ENCODE measurements at places on chromosomes 1 and 21.

DNA sequence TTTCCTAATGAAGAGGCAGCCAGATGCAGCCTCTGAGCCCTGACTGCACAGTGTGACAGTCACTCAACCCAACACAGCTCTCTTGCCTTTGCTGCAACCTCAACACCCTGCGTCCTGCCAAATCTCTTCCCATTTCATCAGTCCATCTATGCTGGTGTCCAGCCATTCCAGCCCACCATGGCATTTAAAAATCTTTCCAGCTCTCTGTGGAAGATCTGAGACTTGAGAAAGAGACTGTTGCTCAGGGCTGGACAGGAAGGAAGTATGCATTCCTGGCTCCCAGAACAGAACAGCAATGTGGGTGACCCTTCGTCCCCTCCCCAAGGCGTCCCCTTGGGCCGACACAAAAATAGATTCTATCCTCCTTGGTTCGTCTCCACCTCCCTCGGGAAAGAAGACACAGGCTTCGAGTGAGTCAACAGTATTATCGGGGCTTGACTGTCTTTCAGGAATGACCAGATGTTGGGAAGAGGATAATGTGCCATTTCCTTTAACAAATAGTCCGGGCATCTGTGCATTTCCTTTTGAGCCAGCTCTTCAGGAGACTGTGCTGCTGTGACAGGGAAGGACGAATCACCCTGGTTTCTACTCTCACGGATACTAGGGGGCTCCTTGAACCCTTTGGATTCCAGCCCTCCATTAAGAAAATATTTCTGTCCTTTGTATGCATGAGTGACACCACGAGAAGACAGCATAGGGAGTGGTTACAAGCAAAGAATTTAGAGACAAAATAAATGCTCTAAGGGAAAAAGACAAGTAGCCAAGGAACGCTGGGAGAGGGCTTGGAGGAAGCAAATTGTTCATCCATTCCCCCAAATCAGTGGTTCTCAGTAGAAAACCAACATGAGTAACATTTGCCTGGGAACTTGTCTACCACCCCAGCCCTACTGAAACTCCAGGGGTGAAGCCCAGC is 111.4 kb upstream of the CDC42BPA start:
- DNase-seq: no peak

DNA sequence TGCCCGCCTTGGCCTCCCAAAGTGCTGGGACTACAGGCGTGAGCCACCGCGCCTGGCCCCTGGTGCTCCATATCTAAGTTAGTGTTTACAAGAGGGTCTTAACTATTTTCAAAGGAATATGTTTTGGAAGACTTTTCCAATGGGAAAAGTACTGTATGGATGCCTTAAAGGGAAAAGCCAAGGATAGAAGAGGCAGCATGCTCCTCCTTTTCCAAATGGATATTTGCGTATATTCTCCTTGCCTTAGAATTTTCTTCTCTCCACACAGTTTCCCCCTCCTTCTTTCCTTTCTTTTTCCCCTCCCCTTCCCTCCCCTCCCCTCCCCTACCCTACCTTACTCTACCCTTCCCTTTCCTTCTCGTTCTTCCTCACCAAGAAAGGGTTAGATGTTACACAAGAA is 29.3 kb upstream of the DOCK7 start:
- no peak for DNase-seq

DNA sequence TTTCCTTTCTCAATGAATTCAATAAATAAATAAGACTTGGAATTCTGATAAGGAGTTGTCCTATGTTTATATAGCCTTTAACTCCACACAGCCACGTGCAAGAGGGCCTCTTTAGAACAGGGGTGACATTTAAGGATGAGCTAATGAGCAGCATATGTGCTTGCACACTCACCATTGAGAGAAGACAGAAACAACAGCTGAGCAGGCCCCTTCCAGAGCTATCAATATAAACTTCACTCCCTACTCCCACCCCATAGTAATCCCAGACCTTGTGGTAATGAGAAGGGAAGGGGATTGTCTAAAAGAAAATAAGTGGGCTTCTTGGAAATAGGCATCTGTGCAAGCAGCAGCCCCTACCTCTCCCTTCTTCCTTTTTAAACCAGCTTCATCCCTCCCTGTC is 176.0 kb downstream of the SEC16B start:
- no peak for DNase-seq

GRCh38 chr1:235878082-235878811 is 11.5 kb upstream of the LYST start:
- DNase-seq: no peak

DNA sequence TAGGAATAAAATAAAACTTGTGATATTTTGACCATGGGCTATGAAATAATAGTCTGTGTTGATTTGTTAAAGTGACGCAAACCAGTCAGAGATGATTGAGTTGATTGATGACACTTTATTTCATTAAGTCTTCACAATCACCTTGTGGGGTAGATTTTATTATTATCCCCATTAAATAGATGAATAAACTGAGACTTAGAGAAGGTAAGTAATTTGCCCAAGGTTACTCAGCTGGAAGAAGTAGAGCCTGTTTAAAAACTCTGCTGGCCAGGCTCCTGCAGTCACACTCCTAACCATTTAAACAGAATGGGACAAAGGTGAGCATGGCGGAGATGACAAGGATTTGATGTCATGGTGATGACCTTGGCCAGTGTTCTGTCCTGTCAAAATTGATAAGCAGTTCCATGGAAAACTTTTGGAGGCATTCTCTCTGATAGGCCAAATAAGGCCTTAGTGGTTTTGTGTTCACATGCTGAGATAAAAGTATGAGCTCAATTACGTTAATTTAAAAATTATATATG is 22.7 kb upstream of the MCOLN3 start:
- no peak for DNase-seq

DNA sequence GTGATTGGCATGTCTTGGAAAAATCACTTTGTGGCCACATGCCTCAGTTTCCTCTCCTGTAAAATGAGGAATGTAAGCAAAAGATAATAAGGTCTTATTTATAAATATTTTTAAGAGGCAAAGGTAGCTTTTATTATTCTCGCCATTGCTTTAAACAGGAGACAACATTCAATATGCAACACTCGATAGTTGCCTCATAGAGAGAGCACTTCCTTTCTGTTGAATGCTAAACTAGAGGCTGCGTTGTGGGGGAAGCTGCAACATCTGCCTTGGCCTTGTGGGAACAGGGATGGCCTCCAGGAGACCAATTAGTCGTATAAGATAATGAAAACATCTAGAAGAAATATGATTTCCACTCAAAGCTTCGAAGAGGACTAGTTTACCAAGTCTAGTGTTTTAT is 3.5 kb downstream of the OSCP1 start:
- no peak for DNase-seq

GRCh38 chr1:175530183-175530582 is 213.2 kb downstream of the TNR start:
- no peak for DNase-seq

DNA sequence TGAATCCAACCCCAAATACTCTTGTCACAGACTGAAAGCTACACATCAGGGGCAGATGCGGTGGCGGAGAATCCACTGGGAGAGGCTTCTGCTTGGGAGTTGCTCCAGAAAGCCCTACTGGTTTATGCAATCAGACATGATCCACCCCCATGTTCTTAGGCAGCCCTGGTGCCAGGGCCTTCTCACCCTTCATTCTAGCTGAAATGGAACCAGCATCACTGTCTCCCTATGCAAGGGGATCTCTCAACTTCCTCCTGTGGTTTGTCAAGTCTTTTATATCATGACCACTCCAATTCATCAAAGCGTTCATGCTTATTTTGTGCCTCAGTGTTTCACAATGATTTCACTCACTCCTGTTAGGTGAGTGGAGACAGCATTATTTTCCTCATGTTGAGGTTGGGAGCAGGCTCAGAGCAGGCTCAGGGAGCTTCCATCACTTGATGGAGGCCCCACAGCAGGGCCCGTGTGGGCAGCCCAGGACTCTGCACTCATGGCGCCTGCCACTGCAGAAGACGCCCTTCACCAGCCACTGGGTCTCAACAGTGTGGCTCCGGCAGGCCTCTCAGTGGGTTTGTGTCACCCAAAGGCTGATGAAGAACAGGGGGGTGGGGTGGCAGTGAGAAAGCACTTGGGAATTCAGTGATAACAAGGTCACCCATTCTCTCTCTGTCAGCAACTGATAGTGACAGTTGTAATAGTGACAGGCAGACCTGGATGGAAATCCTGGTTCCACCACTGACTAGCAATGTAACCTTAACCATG is 67.1 kb downstream of the CD58 start:
- no peak for DNase-seq

- no peak for DNase-seq
Observed at GRCh38 chr1:228216371-228217320, 8.8 kb downstream of the OBSCN start.

- DNase-seq: no peak
Observed at GRCh38 chr1:93620841-93621210, 60.8 kb downstream of the BCAR3 start.

DNA sequence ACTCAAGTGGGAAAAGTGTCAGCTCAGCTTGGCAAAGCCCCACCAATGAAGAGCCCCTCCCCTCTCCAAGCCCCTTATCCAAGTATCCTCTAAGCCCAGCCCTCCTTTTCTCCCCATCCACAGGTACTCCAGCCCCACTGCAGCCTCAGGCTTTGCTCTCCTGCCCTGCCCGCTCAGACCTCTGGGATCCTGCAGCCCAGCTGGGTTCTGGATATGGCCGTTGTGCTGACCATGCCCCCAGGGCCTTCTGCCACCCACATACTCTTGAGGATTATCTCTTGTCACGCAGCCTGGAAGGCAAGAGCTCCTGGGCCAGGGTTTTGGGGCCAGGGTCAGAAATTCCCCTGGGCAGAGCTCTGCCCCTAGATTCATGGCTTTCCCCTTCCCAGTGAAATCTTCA is 4.7 kb downstream of the SHISA4 start:
- no peak for DNase-seq

DNA sequence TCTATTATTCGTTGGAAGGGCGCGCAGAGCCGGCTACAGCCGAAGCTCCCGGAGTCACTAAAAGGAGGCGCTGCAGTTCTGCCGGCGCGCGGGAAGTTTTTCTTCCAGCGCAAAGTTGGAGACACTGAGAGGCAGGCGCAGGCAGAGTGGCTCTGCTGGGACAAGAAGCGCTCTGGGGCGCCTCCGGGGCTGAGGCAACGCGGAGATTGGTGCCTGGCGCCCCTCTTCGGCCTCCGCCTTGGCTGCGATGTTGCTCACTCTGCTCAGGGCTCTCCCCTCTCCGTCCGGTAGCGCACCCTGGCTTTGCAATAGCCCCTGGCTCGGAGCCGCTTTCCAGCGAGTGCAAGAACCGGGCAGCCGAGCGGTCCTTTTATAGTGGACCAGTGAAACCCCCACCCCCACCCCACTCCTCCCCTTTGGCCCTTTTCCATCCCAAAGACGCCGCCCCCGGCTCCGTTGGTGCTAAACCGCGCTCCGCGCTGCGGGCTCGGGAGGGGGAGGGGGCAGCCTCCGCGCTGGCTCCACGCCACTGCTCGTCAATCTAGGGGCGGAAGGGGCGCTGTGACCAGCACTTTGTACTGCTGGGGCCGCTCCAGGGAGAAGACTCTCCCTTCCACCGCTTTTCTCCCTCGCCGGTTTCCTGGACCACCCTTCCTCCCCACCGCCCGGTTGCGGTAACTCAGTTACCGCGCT is at the start of gene ADAMTS1:
ADAMTS1 (minus strand) TSS at position 344 of the 693 bp plus-strand sequence. CDS start 455 bp downstream, outside the sequence.
- DNase-seq: no peak

DNA sequence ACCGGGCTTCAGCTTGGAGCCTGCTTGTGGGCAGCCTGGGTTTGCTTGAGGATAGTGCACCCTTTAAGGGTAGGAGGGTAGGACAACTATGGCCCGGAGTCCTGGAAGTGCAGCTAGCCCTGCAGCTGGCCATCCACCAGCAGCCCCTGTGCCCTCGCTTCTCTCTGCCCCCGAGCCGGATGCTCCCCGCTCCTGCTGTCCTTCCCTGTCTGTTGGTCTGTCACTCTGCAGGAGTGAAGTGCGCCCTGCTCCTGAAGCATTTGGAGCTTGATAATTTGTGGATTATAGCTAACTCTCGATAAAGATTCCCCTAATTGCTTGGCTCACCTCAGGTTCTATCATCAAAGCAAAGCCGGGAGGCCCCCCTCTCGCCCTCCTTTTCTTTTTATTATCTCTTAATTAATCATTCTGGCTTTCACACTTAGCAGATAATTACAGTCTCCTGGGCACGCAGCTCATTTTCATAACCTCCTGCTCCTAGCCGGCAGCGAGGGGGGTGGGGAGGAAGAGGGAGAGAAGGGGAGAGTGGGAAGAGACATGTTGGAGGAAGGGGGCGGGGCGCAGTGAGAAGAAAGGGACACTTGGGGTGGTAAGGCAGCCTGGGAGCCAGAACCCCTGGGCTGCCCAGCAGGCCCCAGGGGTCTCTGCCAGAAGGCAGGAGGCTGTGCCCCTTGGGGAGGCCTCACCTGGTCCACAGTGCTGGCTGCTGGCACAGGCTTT is 14.4 kb downstream of the KIRREL1 start:
- no peak for DNase-seq

DNA sequence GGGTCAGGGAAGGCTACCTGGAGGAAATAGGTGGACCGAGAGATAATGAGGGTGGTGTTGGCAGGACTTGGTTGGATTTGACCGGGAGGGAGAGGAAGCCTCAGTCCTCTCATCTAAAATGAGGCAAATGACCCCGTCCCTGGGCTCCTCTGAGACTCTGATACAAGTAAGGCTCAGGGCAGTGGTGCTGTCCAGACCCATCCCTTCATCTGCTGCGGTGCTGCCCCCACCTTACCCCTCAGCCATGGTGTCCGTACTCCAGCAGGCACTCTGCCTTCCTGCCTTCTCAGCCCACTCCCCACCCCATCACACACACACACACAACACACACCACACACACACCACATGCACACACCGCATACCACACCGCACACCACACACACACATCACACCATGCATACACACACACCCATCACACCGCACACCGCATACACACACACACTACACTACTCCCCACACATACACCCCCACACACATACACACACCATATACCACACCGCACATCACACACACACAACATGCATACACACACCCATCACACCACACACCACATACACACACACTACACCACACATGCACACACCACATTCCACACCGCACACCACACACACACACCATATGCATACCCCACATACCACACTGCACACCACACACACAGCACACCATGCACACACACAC is 29.4 kb upstream of the SLC26A9 start:
- DNase-seq: no peak

DNA sequence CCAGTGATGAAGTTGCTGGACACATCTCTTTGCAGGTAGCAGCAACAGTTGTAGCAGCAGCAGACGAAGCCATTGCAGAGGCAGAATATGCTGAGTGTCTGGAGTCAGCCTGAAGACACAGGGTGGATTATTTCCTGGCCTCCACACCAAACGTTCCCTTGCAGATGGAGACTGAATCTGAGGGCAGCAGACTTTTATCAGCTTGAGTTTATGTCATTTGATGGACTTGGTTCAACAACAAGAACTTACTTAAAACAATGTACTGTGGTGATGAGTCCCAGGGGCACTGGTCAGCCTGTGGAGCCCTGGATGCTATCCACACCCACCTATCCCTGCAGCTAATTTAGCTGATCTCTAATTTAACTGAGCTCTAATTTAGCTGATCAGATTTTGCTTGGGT is 17.1 kb upstream of the MPZL1 start:
- no peak for DNase-seq

GRCh38 chr1:23169727-23170335 is 1.2 kb upstream of the LUZP1 start:
- peak; percentile 50 for DNase-seq
